Body of pancreas (tissue), 4 donors: ENCODE measurements at places on chromosomes 2 and 18.

DNA sequence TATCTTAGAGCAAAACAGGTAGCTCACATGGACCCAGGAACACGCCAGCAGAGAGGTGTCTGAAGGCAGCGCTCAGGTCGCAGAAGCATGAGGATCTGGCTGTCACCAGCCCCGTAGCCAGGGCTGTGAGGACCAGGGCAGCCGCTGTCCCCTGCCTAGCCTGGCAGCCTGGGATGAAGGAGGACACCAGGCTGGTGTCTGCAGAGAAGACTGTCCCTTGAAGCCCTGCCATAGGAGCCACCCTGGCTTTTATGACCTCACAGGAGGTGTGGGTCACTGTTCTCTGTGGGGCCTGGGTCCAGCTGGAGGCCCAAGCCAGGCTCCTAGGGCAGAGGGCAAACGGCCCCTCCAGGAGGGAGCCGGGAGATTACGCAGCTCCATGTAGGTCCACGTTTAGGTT, at the start of gene SPATA3:
Gene SPATA3, plus strand, starts transcription at position 301 of the 400 bp plus-strand sequence. CDS start 113 bp downstream, outside the sequence.
- no peak for DNase-seq

DNA sequence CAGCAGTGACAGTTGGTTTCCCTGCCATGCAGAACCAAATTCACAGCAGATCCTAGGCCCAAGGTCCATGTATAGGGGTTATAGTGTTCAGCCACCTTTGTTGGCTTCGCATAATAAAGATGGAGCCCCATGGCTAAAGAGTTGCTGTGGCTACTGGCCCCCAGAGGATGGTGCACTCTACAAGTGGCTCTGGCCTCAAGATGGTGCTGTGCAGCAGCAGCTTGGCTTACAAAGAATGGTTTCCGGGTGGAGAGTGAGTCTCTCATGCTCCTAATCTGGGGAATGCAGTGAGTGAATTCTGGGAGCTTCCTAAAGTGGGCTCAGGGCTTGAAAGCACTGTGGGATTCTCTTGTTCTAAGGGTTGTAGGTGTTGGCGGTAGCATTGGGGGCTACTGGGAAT, 1199.7 kb downstream of the CNTNAP5 start:
- no peak for DNase-seq

DNA sequence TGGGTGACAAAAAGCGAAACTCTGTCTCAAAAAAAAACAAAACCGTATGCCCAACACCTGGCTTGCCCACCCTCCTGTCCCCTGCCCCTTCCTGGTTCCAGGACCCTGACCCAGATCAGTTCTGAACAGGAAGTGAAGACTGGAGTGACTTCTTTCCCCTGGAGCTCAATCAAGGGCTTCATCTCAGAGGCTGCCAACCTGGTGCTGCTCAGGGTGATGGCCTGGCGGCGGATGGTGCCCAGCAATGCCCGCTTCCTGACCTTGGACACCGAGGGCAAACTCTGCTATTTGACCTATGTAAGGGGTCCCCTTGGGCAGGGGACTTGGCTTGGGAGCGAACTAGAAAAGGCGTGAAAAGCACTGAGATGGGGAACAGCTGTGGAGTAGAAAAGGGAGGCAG, 5.9 kb downstream of the CATIP start:
- DNase-seq: no peak

DNA sequence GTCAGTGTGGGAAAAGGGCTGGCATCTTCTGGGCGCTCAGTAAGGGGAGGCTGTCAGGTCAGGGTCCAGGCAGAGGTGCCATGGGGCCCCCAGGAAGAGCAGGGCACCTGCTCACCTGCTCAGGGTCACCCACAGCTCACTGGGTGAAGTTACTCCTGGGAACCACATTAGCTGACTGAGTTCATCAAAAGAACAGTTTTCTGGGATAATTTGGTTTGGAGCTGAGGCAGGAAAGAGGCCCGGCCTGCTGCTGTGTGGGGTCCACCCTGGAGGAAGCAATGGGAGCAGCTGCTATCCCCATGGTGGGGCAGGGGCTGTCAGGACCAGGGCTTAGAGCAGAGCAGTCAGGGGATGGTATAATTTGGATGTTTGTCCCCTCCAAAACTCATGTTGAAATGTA, 97.2 kb upstream of the GPC1 start:
- no peak for DNase-seq

GRCh38 chr18:72899338-72899737, 31.6 kb upstream of the NETO1 start:
- DNase-seq: no peak

- DNase-seq: peak; percentile 39
These were observed 49.7 kb downstream of the SH3YL1 start for GRCh38 chr2:213932-214693.

- DNase-seq: no peak
These were observed 45.8 kb upstream of the CDKL4 start for GRCh38 chr2:39289609-39290008.

- no peak for DNase-seq
These were observed 12.7 kb downstream of the THOC1 start for GRCh38 chr18:255171-255570.
